ENCODE measurements at places on chromosomes 7 and 10.

- no peak for DNase-seq
Measured at GRCh38 chr10:92265687-92266258, 25.1 kb downstream of the CPEB3 start.

- DNase-seq, result peak; percentile 8
Measured at GRCh38 chr10:32054094-32054493, 2.1 kb downstream of the KIF5B start.

DNA sequence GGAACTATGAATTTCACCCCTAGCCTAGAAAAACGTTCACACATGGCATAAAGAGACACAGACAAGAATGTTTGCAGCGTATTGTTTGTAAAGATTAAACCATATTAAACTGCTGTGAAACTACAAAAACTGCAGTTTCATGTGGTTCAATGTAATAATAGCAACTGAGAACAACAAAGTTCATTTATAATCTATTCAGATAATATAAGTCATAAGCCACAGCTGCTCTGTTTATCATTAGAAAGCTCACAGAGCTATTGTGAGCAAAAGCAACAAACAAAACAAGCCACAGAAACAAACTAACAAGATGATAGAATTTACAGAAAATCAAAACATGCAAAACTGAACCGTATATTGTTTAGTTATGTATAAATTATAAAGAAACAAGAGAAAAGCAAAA lies 113.5 kb downstream of the AHR start:
- no peak for DNase-seq

DNA sequence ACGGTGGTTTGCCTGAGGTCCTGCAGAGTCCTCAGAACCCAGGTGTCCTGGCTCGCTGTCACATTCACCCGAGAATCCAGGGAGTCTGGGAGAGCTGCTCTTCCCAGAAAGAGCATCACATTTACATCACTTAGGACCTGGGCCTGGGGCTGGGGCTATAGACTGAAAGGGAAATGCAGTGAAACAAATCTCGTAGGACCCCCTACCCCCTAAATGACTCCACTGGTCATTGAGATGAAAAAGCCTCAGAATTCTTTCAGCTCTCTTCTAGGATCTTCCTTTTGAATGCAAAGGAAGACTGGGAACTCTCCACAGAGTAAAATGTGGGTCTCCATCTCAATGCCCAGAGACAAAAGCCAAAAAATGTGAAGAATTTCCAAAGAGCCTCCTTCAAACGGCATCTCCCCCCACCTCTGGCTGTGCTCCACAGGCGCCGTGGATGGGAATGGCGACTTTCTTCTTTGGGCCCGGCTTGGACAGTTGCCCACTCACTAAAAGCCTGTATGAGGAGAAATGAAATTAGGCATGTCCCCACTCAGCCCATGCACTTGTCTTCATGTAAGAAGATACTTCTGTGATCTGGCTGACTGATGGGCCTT lies 49.0 kb upstream of the PODXL start:
- DNase-seq, result no peak

- no peak for DNase-seq
Measured at GRCh38 chr10:35307297-35307696, 29.0 kb upstream of the CCNY start.

DNA sequence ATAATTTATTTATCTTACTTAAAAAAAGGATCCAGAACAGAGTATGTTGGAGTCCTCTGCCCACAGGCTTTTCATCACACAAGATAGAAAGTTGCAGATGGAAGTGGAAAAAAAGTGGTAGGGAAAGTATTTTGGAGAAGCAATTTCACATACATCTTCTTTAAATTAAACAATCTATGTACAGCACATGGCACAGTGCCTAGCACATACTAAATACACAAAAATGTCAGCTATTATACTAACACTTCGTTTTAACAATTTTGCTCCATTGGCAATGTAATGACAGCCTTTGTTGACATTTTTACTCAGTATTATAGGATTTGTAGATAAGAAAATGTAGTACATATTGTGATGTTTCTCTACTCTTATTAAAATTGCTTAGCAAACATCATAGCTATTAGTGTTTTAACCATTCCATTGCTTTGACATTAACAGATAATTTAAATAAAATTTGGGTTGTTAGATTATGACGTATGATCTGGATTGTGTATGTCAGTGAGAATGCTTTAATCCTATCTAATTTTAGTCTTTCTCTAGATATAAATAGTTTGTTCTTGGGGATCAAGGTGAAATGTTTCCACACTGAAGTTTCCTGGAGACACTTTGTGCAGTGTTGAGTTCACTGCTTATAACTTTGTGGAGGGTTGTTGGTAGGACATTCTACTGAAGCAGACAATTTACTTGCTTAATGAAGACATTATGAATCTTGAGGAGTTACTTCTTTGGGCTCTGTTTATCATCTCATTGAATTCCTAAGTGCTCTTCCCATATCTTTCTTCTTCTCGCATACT lies 202.8 kb upstream of the DKK1 start:
- DNase-seq, result no peak

DNA sequence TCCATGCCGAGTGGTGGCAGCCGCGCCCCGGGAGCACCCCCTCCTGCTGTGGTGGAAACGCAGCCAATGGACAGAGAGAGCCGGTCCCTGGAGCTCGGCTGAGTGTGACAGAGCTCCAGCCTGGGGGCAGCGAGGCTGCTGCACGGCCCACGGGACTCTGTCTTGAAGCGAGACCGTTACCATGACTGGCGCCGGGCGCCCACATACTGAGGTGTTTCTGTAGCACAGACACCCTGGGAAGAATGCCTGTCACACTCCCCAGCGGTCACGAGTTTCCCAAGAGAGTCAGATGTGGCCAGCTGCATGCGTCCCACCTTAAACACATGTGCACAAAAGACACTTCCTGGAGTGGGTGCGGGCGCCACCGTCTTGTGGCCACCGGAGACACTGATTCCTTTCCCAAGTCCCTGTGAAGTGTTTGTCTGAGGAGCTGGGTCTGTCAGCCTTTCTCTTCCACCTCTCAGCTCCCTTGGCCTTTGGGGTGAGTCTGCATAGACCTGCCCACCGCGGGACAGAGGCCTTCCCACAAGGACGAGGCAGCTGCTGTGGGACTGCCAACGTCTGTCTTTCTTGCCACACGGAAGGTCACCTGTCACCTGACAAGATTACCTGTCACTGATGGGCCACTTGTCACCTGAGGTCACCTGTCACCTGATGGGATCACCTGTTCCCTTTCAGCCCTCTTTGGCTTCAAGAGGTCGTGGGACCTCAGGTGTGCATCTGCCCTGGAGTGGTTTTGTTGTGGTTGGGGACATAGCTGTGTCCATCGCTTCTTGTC lies 94.6 kb downstream of the DNAJB6 start:
- no peak for DNase-seq

DNA sequence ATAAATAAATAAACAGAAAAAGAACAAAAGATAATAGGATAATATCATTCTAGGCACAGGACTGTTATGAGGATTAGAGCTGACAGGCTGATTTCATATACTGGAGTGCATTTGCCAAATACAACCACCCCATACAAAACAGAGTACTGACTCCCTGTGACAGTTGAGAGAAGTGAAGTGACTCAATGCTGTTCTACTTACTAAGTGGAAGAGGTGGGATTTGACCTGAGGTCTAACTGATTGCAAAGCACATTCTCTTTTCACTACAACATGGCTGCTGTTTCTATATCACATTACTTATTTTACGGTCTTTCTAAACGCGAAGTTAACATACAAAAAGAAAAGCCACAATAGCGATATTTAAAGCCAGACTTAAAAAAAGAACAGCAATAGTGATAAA lies 51.4 kb downstream of the ITGB1 start:
- no peak for DNase-seq

- no peak for DNase-seq
Measured at GRCh38 chr7:66958538-66959350, 36.6 kb downstream of the SBDS start.

DNA sequence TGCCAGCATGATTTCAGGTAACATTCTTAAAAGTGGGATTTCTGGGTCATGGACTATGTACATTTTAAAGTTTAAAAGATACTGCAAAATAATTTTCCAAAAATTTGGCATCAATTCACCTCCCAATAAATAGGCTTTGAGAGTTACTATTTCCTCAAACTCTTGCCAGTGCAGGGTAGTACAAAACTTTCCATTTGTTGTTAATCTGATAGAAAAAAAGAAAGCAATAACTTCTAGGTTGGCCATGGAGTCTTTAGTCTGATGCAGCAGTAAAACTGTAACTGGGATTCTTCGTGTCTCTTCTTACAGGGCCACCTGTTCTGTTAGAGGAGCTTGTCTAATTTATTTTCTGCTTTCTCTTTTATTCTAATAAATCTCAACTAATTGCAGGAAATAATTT lies 241.1 kb downstream of the MAGI2 start:
- no peak for DNase-seq

GRCh38 chr7:22958742-22959141 lies 55.2 kb downstream of the HYCC1 start:
- no peak for DNase-seq

GRCh38 chr10:113965683-113966082 lies 78.0 kb upstream of the ADRB1 start:
- DNase-seq, result no peak

DNA sequence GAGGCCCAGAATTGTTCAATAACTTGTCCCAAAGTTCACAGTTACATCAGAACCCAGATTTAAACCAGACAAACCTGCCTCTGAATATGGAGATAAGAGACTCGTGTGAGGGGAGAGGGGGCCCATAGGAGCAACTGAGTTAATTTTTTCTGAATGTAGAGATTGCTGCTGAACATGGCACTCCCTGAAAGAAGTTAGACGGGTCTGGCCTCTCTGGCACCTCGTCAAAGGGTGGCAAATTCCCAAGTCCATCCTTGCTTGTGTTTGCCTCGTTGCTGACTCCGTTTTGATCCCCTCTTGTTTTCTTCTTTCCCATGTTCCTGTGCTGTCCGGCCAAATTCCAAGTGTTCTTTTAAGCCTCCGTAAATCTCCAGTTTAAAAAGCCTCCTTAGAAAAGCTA lies 35.2 kb upstream of the YAE1 start:
- DNase-seq, result no peak

DNA sequence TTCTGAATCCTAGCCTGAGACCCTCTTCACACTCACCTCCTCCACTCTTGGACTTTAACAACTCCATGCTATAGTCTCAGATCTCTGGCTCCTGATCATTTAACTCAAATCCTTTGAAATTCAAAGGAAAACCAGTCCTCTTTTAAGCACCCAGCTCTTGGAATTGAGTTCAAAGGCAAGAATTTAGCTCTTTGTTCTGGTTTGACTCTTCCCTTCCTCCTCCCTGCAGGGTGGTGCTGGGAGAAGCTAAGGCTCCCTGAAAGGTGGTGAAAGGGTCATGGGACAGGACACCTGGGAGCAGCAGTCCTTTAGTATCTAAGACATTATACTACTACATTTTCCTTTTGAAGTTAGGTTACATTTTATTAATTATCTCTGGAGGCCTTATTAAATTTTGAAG lies 259.4 kb downstream of the CCSER2 start:
- no peak for DNase-seq

GRCh38 chr7:124718032-124718766 lies 47.4 kb downstream of the GPR37 start:
- DNase-seq, result no peak

- no peak for DNase-seq
Measured at GRCh38 chr7:136399385-136399784, 422.2 kb upstream of the MTPN start.

DNA sequence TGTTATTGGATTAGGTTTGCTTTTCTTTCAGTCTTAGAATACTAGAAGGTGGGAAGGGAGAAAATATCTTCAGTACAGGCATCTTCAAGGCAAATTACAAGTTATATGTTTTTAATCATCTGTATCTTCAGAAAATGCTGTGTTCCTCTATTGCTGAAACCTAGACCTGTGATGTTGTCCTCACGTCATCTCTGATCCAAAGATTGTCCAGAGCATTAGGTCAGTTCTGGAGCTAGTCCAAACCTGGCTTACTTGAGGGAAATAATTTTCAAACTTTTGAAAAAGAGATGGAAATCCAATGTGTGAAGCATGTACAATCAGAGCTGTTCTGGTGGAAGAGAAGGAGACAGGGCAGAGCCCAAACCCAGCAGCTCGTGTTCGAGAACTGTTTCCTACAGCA lies 217.3 kb downstream of the ZEB1 start:
- no peak for DNase-seq

- DNase-seq, result no peak
Measured at GRCh38 chr7:1897076-1897860, 227.2 kb downstream of the ELFN1 start.

GRCh38 chr7:139772873-139773272 lies 4.9 kb downstream of the HIPK2 start:
- no peak for DNase-seq

GRCh38 chr7:138247568-138248333 lies 171.5 kb downstream of the AKR1D1 start:
- no peak for DNase-seq

DNA sequence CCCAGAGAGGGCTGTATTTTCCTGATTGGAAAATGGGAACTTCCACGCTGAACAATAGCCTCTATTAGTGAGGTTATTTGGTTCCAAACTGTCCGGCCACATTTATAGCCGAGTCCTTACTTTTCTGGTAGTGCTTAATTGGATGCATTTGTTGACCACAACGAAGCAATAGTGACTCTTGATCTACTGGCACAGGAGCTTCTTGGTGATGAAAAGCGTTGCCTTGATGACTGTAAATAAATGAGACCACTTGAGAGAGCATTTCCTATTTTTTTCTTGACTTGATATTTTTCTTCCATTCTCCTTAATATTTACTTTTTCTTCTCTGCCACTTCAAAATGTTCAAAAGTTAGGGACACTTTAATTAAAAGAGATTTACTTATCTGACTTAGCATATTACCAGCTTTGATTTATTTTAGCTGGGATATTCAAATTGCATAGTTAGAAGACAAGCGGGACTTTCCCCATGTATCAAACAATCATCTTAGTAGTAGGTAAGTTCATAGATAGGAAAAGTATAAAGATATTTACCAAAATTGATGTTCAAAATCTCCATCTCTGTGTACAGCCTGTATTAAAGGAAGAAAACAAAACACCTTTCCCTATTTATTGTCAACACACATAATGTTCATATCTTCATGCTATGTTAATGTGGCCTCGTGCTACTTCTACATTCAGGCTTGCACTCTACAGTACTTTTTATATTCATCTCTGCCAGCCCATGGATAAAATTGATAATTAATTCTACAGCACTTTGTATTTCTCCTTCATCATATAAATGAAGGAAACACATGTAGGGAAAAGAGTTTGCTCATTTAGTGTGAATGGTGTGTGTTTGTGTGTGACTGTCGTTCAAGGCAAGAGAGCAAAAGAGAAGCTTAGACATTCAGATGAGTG lies 5.1 kb upstream of the SP8 start:
- no peak for DNase-seq

GRCh38 chr10:82680608-82681007 lies 805.6 kb downstream of the NRG3 start:
- DNase-seq, result no peak

GRCh38 chr10:119133949-119134348 lies 30.0 kb downstream of the DENND10 start:
- DNase-seq, result peak; percentile 31

- DNase-seq, result no peak
Measured at GRCh38 chr10:97321032-97321803, 2.1 kb downstream of the FRAT1 start.

DNA sequence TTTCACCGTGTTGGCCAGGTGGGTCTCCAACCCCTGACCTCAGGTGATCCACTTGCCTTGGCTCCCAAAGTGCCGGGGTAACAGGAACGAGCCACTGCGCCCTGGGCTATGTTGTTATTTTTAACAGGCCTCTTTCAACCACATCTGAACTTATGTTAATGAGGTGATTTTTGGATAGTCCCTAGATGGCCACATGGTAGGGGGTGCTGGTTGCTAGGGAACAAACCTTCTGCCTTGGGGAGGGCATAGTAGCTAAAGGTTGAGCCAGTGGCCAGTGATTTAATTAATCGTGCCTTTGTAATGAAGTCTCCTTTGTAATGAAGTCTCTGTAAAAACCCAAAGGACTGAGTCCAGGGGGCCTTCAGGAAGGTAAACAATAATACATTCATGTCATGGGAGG lies 9.1 kb downstream of the COMTD1 start:
- no peak for DNase-seq
